ENCODE measurements at places on chromosomes 1 and 21.

- DNase-seq = no peak
These were observed 29.5 kb downstream of the BRINP2 start for GRCh38 chr1:177200290-177200689.

GRCh38 chr1:50333595-50333974 lies 89.7 kb downstream of the DMRTA2 start:
- peak; percentile 35 for DNase-seq

DNA sequence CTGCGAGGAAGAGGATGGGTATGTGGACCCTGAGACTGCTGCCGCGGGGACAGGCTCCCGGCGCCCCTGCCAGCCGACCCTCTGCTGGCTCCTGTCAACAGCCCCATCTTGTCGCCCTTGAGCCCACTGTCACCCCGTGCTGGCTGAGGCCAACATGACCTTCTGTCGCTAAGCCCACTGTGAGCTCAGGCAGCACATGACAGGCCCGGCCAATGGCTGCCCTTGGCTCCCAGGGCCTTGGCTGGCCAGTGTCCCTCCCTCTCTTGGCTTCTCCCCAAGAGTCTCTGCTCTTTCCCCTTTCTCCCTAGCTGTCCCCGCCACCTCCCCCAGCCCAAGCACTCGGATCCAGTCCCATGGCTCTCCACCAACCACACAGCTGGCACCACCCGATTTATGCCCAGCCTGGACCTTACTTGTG lies 3.5 kb downstream of the PEX10 start:
- no peak for DNase-seq

DNA sequence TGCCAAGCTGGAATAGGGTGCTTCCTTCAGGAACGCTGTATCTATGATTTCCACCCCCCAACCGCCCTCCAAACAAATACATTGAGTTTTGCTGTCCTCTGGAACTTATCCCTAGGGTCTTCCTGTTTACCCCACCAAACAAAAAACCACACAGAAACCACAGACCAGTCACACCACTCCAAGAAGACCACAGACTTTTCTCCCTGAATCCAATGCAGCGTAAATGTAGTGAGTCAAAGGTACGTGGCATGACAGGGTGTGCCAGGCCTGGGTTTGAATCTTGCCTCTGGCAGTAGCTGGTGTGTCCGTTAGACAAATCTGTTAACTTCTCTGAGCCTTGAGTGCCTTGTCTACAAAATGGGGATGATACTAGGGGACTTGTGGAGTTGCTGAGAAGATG lies 27.8 kb downstream of the ASAP3 start:
- no peak for DNase-seq

DNA sequence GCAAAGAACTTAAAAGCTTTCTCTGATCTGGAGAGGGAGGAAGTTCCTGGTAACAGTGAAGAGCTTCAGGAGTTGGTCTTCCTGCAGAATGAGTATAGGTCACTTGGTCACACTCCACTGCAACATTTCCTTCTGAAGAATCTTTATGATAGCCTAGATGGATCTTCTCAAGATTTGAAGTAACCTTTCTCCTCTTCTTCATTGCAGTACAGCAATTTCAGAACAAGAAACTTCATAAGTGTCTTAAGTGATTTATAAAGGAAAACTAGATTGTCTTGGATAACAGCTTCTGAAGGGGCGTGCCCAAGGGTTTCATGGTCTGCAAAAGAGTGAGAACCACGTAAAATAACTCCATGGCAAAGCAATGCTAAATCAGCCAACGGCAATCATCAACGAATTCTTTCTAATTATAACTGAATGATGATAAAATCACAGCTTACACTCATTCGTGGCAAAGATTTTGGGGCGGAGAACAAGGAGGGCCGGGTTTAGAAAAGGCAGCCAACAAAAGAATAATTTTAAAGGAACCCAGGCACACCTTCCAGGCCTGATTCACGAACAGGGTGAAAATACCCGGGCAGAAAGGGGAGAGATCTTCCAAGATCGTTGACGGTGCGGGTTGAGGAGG lies 53.9 kb upstream of the ASPM start:
- DNase-seq = no peak

DNA sequence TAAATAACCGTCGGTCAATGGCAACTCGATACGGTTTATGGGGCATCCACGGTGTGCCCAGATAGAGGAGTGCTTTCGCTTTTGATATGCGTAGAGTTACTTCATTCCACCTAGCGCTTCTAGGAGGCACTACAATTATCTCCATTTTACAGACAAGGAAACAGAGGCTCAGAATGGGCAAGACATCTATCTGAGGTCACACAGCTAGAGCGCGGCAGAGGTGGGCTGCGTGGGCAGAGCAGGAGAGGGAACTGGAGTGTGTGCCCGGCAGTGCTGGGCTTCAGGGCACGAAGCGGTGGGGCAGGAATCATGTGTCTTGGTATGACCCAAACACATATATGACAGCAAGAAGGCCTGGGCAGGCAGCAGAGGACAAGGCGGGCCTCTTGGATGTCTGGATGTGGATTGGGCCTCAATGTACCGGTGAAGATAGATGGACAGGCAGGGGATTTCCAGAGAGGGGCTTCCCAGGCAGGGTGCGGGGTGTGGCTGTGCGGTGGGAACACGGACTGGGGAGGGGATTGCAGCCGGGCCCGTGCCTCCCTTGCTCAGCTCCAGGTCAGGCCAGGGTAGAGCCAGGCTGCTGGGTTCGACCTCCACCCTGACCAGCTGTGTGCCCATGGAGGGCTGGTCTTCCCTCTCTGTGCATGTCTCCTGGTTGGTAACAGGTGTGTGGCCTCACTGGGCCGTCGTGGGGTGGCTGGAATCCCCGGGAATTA lies 21.2 kb downstream of the TP73 start:
- DNase-seq = no peak

- no peak for DNase-seq
These were observed 97.8 kb upstream of the C8B start for GRCh38 chr1:57063406-57064125.

DNA sequence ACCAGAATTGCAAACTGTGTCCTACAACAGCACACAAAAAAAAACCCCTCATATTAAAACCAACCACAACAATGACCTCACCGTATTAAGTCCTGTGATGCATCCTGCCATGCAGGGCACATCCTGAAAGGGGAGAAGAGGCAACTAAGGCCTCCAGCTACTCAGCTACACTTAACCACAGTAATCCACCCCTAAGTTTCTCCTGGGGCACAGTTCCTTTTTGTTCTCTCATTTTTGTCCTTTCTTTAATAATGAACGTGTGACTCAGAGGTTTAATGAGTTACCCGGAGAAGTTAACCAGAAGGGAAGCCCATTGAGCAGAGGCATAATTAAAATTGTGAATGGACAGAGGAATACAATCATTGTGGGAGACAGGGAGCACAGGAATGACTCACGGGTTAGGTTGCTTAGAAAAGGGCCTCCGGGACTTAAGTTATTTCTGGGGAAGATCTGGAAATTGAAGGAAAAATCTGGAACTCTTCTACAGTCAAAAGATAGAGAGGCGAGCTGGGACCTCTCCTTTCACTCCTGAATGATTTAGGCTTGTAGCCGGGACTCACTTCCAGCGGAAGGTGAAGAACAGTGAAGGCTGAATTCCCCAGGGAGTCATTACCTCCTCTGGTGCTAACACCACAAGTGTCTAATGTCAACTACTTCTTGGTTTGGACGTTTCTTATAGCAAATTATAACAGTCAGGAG lies 36.9 kb upstream of the HIVEP3 start:
- DNase-seq = no peak

GRCh38 chr1:204261746-204262505 lies 48.1 kb upstream of the GOLT1A start:
- no peak for DNase-seq

DNA sequence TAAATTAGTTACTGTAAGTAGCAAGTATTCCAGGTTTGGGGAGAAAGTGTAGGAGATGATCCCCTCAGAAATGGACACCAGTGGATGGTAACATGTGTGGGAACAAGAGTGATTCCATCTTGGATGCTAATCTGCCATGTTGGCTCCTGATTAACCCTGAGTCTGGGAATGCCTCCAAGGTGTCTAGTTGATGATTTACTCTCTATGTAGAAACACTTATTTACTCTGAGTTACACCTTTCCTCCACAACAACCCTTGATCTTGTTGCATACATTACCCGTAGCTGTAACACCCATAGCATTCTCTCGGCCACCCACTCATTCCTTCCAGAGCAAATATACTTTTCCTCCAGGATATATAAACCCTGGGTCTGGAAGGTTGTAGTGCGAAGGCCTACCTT lies 315.9 kb upstream of the GREM2 start:
- no peak for DNase-seq

DNA sequence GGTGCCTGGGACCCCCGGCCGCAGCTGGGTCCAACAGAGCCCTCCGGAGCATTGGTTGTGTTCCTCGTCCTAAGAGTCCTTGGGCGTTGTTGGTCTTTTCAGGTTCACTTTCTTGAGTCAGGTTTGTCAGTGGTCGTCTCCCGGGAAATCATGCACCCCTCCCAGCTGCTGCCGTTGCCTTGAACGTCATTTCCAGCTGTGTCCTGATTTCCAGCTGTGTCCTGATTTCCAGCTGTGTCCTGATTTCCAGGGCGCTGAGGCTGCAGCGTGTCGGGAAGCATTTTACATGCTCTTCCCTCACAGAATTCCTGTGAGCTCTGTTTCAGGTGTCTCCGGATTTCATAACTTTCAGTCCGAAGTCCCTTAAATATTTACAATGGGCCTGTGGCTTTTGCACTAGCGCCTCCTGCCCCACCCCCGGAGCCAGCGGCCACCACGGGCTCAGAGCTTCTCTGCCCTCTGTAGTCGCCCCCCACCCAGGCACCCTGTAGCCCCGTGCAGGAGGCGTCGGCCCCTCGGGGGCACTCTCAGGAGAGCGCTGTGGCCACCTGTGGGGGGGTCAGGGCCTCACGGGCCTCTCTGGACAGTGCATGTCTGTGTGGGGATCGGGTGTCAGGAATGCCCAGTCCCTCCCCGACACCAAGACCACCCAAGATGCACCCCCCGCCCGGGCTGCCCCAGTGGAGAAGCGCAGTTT lies 66.7 kb downstream of the COL18A1 start:
- DNase-seq = no peak

- DNase-seq = no peak
These were observed 30.7 kb downstream of the HSPG2 start for GRCh38 chr1:21906173-21907078.

GRCh38 chr1:65422241-65423203 lies 2.1 kb downstream of the LEPR start:
- no peak for DNase-seq

- DNase-seq = no peak
These were observed 72.4 kb downstream of the POU2F1 start for GRCh38 chr1:167293057-167293456.

DNA sequence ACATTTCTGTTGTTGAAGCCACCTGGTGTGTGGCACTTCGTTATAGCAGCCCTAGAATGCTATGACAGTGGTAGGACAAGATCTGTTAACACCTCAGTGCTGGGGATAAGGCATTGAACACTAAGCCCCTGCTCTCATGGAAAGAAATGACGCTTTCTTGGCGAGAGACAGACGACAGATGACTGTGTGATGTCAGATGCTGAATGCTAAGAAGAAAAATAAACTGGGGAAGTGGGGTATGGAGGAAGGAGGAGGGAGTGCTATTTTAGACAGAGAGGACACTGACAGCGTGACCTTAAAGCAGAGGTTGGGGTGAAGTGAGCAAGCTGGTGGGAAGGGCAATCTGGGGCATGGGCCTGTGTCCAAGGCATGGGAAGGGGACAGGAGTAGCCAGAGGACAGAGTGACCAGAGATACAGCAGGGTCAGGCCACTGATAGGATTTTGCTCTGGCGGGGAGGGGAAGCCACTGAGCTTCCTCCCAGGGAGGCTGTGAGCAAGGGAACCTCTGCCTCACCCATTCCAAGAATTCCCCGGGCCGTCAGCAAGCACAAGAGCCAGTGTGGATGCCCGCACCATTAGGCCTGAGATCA lies 15.2 kb downstream of the DOP1B start:
- no peak for DNase-seq

GRCh38 chr1:222950892-222951291 lies 136.1 kb downstream of the DISP1 start:
- no peak for DNase-seq

DNA sequence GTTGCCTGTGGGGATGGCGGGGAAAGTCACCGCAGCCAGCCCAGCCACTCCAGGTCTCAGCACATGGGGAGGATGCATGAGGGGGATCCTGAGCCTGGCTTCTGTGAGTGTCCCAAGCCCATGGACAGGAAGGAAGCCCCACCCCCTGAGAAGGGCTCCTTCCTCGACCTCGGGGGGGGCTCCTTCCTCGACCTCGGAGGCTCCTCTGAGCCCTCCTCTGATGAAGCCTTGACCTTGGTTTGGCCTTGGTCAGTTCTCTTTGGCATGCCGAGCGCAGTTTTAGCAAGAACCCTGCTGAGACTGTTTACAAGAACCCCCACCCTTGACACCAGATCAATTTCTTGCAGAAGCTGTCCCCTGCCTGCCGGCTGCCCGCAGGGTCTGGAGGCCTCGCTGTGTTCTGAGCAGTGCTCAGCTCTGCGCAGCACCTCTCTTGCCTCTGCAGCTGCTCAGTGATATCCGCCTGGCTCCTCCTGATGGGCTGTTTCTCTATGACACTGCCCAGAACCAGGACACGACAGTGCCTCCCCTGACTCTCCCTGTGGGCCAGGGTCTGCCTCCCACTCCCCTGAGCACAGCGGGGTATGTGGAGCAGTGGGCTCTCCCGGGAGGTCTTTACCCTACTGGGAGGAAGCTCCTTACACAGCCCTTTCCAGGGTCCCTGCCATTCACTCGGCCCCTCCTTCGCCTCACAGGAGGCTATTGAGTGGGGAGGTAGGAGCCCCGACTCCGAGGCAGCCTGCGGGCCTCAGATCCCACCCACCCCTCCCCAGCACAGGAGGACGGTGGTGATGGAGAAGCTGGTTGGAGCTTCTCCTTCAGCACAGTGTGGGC lies 15.4 kb downstream of the ACTRT2 start:
- no peak for DNase-seq

DNA sequence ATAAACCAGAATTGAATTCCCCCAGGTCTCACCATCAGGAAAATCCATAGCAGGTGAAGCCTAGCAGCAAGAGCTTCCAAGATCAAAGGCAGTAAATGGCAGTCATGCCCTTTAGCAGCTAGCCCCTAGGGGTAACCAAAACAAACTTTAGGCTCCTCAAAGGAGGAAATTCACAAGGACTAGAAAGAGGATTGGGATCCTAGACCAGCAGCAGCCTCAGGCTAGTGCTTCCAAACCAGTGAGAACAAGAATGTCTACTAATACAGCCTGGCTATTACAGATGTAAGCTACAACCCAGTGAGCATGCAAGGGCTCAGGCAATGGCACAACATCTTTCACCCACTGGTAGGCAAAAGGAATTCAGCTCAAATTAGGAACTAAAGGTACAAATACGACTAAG lies 11.1 kb upstream of the RIMKLA start:
- DNase-seq = no peak

DNA sequence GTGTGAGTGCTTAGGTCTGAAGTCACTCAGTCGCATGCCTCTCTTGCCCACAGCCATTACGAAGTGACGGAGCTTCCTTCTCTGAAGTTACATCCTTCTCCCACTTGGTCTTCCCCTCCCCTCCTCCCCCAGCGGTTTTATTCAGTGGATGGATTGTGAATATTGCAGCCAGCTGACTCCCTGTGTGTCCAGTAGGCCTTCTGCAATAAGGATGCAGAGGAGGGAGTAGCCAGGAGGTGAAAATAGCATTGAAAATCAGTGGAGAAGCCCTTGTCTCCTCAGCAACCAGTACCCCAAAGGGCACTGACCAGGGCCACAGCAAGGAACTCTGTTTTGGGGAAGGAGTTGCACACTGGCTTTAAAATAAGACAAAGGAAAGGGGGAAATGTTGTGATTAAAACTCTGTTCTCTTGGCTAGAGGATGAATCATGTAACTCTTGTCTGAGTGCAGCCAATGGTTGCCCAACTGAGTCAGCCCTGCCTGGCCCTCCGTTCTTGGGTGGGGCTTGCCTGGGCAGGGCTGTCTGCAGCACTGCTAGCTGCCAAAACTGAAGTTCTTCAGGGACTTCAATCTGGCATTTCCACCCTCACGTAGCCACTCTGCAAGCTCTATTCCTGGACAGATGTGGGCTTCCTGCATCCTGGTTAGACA lies 4.3 kb downstream of the S100A10 start:
- peak; percentile 79 for DNase-seq

All from NCI-H460 (cell line).